ENCODE measurements at places on chromosomes 6 and 20.

DNA sequence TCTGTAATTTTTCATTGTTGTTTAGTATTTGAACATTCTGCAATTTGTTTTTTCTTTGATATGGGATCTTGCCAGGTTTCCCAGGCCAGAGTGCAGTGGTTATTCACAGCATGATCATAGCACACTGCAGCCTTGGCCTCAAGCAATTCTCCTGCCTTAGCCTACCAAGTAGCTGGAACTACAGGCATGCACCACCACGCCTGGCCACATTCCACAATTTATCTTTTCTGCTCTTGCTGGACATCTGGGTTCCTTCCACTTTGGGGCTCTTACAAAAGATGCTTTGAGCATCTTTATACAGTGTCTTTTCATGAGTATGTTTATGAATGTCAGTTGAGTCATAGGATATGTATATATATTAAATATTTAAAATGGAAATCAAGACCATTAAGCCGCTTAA lies 42.0 kb downstream of the PGM3 start:
- DNase-seq: no peak

GRCh38 chr6:105794239-105794638 lies 291.9 kb upstream of the PRDM1 start:
- DNase-seq: no peak

DNA sequence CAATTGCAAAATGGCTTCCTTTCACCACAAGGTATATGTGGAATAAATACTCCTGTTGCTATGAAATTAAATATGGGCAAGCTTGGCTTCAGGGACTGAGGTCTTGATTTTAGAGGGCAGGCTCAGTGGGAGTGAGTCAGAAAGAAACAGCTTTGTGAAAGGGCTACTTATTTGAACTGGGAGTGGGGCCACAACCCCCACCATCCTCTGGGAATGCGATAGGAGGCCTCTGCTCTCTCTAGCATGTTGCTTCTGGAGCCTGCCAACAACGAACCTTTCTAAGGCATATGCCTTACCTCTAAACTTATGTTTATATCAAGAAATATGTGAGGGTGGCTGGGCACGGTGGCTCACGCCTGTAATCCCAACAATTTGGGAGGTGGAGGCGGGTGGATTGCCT lies 149.7 kb downstream of the LRRC1 start:
- no peak for DNase-seq

DNA sequence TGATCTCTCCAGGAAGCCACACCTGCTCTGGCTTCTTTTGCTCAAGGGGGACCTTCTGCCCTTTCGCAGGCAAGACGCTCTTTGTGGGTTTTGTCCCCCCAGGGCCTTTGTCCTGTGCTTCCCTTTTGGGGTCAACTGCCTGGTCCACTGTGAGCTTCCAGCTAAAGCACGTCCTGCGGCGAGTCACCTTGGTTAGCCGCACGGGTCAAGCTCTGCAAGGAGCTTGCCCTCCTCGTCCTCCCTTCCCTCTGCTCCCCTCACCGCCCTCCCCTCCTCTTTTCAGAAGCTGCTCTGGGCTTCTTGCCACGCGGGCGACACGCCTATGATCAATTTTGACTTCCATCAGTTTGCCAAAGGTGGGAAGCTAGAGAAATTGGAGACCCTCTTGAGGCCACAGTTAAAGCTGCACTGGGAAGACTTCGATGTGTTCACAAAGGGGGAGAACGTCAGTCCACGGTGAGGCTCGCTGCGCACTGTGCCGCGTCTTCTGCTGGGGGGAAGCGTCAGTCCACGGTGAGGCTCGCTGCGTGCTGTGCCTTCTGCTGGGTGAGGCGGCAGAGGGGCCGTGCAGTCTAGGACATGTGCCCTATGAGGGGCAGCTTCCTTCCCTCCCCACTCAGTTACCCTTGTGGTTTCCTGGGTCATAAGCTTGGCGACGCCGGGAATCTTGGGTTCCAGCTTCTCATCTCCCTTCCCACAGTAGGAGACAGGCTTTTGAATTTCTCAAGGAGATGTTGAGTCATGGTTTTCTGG lies 80.2 kb downstream of the SYNJ2 start:
- DNase-seq: no peak

- DNase-seq: no peak
Observed at GRCh38 chr6:31422587-31422986, 19.2 kb downstream of the MICA start.

DNA sequence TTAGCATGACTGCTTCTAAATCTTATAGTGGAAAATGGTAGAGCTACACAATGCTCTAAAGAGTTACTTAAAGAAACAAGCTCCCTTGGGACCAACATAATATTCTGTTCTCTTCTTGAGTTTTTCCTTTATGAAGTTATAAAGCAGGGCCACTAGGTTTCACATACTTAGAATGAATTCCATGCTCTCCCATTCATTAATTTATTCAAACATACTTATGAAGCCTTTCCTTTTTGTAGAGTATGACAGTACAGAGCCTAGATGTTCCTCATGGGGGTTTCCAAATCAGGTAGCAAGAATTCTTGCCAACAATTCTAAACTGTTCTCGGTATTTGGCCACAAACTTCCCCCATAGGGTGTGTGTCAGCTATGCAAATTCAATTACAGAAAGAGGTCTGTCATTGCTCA lies 20.6 kb upstream of the FABP7 start:
- no peak for DNase-seq

- no peak for DNase-seq
Observed at GRCh38 chr6:154986787-154987235, 8.3 kb upstream of the TIAM2 start.

GRCh38 chr20:58406422-58407001 lies 17.5 kb downstream of the VAPB start:
- DNase-seq: no peak

- peak; percentile 60 for DNase-seq
Observed at GRCh38 chr6:7261032-7261841, 51.8 kb downstream of the SSR1 start.

DNA sequence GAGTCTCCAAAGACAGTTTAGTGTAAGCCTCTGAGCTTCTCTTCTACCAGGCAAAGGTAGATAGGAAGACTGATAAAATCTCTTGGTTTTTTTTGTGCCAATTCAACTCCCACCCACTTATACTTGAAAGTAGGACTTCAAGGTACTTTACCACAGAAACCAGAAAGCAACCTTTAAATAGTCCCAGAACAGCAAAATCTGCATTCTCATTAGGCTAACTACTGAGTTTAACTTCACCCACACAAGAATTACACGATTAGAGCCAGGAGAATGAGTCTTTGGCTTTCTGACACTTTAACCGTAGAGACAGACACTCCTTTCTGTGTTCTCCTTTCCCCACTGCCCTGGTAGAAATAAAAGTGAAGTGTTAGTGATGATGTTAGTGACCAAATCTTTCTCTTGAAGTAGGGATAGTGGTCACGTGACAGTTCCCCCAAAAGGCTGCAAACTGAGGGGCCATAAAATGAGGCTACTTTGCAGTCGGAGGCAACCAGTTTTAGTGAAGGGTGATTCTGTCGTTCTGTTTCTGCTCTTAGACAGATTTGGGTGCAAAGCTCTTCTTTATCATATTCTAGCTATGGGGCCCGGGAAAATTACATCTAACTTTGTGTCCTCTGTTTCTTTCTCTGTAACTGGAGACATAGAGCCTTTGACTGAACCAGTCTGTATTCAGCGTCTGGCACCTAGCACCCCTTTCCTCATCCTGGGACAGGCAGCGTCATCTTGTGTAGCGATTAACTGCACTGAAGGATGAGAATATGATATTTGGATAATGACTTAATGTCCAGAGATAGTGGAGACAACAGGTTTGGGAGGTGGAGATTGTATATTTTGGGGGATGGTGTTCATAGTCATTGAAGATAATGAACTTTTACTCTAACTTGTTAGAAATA lies 206.4 kb upstream of the CITED2 start:
- no peak for DNase-seq

- DNase-seq: no peak
Observed at GRCh38 chr6:144723431-144723830, 438.3 kb downstream of the UTRN start.

GRCh38 chr6:158313989-158314388 lies 1.7 kb downstream of the TULP4 start:
- DNase-seq: no peak

GRCh38 chr6:148523551-148523950 lies 180.9 kb downstream of the SASH1 start:
- DNase-seq: no peak

DNA sequence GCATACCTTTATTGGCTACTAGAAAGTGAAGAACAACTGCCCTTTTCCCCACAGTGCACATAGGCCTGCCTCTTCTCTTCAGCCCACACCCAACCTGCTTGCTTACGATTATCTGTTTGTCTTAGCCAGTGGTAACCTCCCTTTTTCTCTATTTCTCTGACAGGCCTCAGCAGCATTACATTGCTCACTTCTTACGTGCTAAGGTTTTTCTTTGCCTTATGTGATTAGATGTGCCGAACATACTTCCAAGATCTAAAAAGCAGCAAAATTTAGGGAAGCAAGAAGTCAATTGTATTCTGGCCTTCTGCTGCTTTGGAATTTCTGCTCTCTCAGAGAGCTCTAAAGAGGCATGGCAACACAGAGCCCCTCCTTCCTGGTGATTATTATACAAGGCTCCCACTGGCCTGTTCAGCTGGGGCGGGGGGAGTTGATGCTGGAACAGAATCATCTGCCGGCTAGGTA lies 7.0 kb downstream of the B4GALT5 start:
- DNase-seq: no peak

DNA sequence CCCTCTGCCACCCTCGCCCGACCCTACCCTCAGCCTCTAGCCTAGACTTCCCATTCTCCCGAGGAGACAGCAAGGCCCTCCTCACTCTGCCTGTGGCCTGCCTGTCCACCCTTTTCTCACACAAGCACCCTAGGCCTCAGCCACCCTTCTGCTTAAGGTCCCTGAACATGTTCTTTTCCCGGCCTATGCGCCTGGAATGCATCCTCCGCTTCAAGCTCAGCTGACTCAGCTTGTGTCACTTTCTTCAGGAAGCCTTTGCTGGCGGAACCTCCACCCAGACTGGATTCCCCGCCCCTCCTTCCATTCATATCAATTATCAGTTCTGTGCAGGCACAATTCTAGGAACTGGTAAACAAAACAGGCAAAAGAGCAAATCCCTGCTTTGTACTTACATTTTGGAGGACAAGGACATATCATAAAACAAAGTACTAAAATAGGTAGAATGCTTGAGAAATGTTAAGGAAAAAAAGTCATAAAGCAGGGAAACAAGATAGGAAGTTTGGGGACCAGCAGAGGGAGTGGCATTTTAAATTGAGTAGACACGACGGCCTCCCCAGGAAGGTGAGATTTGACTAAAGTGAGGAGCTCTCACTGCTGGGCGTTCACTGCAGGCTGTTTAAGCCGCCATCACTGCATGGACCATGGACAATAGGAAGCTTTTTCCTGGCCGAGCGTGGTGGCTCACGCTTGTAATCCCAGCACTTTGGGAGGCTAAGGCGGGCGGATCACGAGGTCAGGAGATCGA lies 17.9 kb upstream of the SNHG17 start:
- no peak for DNase-seq

DNA sequence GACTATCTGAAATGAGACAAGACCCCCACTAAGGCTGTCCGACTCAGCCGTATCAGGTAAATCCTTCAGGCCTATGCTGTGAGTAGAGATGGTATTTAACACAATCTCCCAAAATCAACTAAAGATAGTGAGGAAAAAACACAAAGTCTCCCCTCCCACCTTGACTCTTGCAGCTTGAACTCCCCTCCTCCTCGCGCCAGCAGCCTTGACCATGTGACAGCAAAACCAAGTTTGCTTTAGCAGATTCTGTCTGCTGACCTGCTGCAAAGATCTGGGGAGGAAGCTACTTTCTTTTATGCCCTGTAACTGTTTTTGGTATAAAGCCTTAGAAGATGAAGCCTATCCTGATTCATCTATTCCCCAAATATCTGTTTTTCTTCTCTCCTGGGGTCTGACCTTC lies 509.5 kb downstream of the CDH26 start:
- no peak for DNase-seq

DNA sequence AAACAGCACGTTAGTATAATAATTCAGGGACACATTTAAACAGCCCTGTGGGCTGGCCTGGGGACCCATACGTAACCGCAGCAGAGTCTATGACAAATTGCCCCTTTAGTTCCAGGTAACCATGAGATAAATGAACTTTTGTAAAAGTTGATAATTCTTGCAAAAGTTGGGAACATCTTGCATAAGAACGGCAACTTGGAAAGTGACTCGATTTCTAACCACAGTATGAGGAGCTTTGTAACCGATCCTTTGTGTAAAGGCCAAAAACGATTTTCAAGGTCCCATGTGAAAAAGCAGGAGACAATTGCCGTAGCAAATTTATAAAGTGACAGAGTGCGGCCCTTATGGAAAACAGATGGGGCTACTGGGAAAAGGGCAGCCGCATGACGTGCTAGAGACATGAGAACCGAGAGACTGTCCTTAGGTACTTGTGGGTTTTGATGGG lies 81.6 kb downstream of the PSMG4 start:
- no peak for DNase-seq

DNA sequence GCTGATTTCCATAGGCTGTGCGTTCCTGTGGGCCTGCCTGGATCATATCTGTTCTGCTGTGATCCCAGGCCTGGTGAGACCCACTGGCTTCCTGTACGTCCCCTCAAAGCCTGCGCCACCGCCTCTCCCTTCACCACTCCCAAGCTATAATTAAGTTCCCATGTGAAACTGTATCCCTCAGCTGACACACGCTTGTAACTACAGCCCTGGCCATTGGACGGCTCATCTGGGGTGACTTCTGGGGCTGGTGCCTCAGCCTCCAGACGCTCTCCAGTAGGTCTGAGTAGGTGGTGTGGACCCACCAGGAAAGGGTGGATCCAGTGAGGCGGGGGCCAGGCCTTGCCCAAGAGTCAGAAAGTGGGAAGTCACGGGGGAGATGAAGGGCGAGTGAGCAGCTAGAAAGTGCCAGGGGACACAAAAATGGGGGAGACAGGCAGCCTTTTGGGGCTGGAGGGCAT lies 21.0 kb downstream of the PPARD start:
- no peak for DNase-seq

DNA sequence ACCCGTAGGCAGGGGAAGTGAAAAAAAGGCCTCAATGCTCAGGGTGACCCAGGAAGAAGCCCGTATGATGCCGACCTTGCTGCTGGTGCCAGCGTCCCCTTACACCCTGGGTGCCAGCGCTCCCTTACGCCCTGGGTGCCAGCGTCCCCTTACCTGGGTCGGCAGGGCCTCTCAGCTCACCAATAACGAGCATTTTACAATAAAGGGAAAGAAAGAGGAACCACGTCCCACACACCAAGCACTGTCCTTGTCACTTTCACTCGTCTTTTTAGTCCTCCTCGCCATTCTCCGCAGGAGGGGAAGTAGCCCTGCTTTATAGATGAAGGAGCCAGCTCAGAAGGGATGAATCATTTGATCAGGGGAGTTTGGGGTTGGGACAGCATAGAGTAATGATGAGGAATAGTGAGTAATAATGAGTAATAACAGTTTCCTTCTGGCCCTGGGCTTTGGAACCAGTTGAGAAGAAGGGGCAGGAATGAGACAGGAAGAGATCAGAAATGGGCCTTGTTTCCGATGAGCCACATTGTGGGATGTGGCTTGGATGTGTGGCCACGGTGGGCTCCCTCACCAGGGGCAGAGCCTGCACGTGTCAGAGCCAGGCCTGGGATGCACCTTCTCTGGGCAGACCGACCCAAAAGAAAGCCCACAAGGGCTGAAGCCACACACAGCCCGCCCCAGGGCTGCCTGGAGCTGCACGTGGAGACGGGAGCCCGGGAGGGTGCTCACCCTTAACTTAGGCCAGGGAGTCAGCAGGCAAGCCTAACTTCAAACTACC lies 75.7 kb downstream of the SYNJ2 start:
- DNase-seq: peak; percentile 92

GRCh38 chr6:42320762-42321161 lies 103.1 kb upstream of the MRPS10 start:
- DNase-seq: no peak

All from GM04504 (cell line).